ENCODE measurements at places on chromosomes 16 and 17.
A peak's percentile ranks its signal among the peaks of the same experiment; 100 is the strongest.

DNA sequence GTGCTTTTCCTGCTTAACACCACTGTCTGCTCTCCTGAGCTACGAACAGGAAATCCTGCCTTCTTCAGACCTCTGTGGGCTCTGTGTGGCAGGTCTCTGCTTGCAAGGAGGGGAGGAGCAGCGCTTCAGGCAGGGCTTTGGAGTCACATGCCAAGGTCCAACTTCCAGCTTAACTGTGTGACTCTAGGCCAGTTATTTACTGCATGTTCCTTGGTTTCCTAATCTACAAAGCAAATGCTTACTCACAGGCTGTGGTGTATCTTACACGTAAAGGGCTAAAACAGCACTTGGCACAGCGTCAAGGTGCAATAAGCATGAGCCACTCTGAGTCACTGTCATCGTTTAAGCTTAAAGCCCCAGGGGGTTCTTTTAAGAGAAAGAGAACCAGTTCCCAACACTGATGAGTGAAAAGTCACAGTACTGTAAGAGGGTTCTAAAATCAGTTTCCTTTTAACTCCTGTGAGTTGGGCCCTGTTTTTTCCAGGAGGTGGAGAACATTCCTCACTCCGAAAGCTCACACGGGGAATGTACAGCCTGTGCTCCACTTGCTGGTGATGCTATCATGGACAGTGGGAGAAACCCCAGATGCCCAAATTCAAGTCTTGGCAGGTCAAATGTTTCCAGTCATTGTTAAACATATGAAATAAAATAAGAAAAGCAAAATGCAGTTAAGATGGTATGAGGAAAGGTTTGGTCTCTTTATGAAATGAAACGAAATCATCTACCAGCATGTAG is 54.1 kb upstream of the BCAR1 start:
- peak; percentile 100 for DNase-seq

- no peak for DNase-seq
Measured at GRCh38 chr17:8285270-8286181, 2.9 kb upstream of the RANGRF start.

DNA sequence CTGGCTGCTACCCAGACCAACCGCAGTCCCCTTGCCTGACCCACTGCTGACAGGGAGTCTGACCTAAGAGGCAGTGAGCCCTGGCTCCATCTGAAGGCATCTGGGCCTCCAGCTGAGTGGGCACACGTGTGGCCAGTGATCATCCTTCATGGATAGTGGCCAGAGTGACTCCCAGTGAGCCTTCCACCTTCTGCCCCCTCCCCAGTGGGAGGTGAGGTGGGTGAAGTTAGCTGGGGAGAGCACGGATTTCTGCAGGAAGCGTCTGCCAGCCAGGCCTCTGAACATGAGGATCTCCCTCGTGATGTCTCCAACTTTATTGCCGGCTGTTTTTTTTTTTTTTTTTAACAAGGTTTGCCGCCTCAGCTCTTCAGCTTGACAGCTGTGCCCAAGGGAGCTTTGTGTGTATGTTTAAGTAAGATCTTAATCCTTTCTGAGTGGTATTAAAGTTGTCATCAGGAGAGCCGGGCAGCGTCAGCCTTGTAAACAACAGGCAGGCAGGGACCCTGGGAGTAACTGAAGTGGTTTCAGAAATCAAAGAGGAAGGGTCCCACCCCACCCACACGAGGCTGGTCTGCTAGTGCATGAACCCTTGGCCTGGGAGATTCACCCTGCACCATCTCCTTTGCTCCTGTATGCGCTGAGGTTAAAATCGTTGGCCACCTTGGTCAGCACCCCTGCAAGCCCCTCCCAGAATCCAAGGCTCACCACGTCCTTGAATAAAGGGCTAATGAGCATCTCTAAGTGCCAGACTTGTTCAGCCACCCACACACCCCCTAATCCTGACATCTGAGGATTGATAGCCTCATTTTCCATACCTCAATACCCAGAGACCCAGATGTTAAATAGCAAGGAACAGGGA is 33.3 kb downstream of the RHBDL3 start:
- no peak for DNase-seq

DNA sequence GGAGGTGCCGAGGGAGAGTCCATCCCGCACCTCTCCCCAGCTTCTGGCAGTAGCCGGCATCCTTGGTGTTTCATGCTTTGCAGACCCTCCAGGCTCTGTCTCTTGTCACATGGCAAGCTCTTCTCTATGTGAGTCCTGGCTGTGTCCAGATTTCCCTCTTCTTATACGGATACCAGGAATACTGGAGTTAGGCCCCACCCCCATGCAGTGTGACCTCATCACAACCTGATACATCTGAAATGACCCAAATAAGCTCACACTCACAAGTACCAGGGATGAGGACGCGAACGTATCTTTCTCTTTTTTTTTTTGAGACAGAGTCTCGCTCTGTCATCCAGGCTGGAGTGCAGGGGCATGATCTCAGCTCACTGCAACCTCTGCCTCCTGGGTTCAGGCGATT is 23.3 kb downstream of the TRAP1 start:
- DNase-seq, result no peak

DNA sequence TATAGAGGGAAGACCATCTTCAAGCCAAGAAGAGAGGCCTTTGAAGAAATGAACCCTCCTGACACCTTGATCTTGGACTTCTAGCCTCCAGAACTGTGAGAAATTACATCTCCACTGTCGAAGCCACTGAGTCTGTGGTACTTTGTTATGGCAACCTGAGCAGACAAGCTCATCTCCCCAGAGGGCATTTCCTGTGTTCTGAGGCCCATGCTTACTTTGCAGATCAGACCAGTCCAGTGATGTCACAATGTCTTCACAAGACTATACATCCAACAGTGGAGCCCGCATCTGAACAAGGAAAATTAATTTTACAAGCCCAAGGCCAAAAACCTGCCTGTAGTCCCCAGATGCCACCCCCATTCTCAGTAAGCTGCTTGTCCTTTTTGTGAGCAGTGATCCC is 14.8 kb upstream of the C17orf113 start:
- no peak for DNase-seq

DNA sequence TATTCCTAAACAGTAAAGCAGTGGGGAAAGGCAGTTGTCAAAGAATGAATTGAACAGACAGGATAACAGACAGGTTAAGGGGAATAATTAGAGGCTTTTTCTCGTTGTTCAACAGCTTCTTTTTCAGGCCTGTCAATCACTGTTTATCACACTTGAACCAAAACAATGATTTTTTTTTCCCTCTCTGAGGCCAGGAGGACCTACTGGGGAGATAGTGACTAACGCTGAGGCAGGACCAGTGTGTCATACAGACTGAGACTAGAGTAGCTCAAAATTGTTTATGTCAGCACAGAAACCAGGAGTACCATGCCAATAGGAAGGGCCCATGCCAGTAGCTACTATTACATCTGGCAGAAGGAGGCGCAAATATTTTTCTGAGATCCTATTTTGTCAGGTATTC is 41.3 kb upstream of the NLK start:
- DNase-seq, result no peak

- no peak for DNase-seq
Measured at GRCh38 chr16:73051961-73052360, 4.0 kb upstream of the ZFHX3 start.

- no peak for DNase-seq
Measured at GRCh38 chr16:66432429-66432828, 5.3 kb downstream of the BEAN1 start.

DNA sequence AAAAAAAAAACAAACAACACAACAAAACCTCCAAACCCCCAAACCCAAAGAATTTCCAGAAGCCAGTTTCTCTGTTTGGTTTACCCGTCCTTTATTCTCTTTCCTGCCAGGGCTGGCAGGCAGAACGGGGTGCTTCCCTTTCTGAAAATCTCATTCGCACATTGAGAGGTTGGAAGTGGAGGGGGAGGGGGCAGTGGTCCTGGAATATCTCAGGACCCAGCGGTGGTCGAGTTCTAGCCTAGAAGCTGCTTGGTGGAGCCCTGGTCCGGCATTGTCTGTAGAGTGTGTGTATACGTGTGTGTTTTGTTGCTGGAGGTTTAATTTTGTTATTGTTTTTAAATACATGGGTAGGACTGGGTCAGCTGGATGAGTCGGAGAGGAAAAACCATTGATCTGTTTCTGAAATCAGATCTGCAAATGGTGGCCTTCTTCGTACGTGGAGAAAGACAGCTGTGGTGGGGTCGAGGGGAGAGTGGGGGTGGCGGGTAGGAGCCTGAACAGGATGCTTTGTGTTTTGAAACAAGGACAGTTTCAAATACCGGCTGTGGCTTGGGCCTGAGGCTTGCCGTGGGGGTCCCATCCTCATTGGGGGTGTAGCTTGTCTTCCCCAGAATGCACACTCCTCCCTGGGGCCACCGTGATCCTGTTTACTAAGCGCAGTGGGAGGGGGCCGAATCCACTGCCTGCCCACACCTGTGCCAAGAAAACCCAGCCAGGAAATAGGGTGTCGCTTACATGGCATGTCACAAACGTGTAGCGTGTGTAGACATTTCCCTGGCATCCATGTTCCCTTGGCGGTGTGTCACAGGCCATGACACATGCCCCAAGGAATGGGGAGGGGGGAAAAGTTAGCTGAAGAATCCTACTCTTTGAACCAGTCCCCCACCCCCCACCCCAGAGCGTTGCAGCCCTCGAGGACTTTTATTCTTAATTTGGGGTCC is 1.6 kb downstream of the CMIP start:
- DNase-seq, result no peak

DNA sequence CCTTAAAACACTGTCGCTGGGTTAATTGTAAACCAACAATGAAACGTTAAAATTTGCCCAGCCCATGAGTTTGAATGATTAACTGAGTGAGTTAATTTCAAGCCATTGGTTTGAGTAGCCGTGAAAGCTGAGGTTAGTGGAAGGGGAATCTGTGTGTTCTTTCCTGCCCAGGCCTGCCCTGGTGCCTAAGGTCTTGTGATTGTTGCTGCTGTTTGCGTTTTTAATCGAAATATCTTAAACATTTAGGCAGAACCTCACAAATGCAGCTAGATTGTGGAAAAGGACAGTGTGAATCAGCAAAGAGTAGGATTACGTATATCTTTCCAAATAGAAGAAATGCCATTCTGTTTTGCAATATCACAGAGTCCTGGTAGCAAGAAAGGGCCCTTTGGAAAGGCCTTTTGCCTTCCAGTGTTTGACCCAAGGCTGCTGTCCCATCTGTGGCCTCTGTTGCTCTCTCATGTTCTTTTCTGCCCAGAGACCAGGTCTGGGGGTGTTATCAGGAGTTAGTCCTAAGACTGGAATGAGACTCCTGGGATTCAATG is 113.8 kb downstream of the MSI2 start:
- peak; percentile 83 for DNase-seq

GRCh38 chr16:58121132-58121531 is 8.0 kb downstream of the CFAP20 start:
- no peak for DNase-seq

GRCh38 chr16:9946022-9946720 is 236.1 kb downstream of the GRIN2A start:
- no peak for DNase-seq

DNA sequence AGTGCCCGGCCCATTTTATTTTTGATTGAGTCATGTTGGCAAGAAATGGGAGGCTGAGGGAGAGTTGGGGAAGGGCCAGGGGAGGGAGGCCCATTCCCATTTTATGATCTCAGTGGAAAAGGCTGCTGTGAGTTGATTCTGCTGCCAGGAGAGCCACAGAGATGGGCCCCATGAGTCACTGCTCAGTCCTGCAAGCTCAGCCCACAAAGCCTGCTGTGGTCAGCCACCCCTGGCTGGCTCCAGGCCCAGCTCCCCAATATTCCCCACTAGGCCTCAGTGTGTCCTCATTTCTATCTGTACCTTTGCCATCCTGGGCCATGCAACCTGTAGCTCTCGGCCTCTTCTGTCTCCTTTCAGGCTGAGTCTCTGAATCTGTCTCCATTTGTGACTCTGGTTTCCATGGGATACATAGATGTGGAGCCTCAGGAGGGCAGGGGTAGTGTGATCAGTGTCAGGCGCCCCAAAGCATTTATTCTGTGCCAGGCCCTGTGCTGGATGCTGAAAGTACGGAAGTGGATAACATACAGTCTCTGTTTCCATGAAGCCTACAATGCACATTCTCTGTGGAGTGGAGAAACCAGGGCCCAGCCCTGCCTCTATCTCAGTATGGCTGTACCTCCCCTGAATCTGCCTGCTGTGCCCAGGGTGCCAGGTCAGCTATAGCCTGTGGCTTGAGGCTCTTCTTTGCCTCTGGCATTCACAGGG is 1.9 kb upstream of the PLEKHG4 start:
- peak; percentile 100 for DNase-seq

- no peak for DNase-seq
Measured at GRCh38 chr16:2056077-2056476, 8.3 kb downstream of the TSC2 start.

GRCh38 chr17:41547921-41548843 is 20.1 kb upstream of the KRT19 start:
- peak; percentile 99 for DNase-seq

DNA sequence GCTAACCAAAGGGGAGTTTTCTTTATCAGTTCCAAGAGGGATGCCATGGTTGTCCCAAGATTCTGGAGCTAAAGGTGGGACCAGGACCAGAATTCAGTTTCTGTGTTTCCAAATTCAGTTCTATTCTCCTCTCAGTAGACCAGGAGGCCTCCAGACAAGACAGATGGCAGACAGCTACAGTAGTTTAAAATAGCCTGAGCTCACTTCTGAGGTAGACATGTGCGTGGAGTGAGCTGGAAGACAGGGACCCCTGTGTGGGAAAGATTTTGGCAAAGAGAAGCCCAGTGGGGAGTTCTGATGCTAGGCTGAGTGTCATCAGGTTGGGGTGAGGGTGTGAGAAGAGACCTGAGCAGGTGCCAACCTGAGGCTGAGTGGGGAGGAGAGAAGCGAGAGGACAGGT is 95.4 kb downstream of the PRKCB start:
- no peak for DNase-seq

- DNase-seq, result no peak
Measured at GRCh38 chr16:86430814-86431213, 79.5 kb upstream of the FOXF1 start.

- no peak for DNase-seq
Measured at GRCh38 chr17:35744830-35745229, 8.2 kb downstream of the GAS2L2 start.

DNA sequence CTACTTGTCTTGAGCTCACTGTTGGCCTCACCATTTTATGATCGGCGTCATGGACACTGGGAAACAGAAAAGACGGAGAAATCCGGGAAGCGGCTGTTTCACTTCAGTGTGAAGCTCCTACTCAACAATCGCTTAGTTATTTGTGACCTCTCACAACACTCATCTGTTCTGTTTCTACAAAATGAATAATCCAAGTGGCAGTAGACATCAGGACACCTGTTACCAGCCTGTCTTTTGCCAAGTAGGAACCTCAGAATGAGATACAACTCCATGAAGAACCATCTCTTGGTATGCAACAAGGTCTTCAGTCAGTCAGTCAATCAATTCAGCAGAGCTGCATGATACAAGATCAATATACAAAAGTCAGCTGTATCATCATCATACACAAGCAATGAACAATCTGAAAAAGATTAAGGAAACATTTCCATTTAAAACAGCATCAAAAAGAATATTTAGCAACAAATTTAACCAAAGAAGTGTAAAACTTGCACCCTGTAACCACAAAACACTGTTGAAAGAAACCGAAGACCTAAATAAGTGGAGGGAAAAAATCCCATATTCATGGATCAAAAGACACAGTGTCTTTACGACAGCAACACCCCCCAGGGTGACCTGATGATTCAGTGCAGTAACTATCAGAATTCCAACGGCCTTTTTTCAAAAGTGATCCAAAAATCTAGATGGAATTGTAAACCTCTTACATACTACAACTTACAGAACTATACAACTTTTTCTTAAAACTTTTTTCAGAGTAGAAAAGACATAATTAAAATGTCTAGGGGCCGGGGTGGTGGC is 63.4 kb downstream of the ANKRD11 start:
- DNase-seq, result peak; percentile 17

- peak; percentile 66 for DNase-seq
Measured at GRCh38 chr16:25014500-25015147, 545 bp downstream of the ARHGAP17 start.

Data from ACHN (cell line).